ENCODE measurements at places on chromosomes 16 and 17. TPM values are rescaled to one million over a fixed set of nuclear protein-coding genes. Genes with fewer than 3 reads are reported as not detected.

Gene NLE1
- total RNA-seq = 33.3 TPM

Gene SDK2
- 1.1 TPM for total RNA-seq

Gene DHRS7C
- total RNA-seq = not detected

Gene B9D1
- 44.3 TPM for total RNA-seq

Gene ABCC11
- total RNA-seq = 0.21 TPM

Gene SLC13A2
- total RNA-seq = 0.12 TPM

Gene TBC1D3G
- not detected for total RNA-seq

Gene CHST5
- 0.11 TPM for total RNA-seq

Gene SCNN1B
- total RNA-seq = 0.67 TPM

Gene HES7
- total RNA-seq = 3.6 TPM

Gene DNAI2
- not detected for total RNA-seq

Gene CD19
- not detected for total RNA-seq

Gene CHMP1A
- 83.6 TPM for total RNA-seq

Gene GP1BA
- not detected for total RNA-seq

Gene HP
- not detected for total RNA-seq

Gene RAMP2
- total RNA-seq = 1.5 TPM

Gene PRKCB
- total RNA-seq = 0.22 TPM

Gene KRT31
- not detected for total RNA-seq

Gene TEKT3
- 0.18 TPM for total RNA-seq

Gene TBC1D3C
- total RNA-seq = not detected

Data from A549 treated with dexamethasone at 1 μM for 4 hours (cell line).